ENCODE measurements at places on chromosomes 1 and 21. TPM values are rescaled to one million over a fixed set of nuclear protein-coding genes. Genes with fewer than 3 reads are reported as not detected.

The TNFRSF18 gene
- total RNA-seq = 2.6 TPM

The KRTAP21-1 gene
- total RNA-seq = not detected

- no peak for DNase-seq
Measured at GRCh38 chr1:27940870-27941560, 6.2 kb downstream of the SMPDL3B start.

- peak; percentile 71 for DNase-seq
Measured at GRCh38 chr1:204989266-204990058, 53.5 kb upstream of the CNTN2 start.

The CD101 gene
- 2.6 TPM for total RNA-seq

GRCh38 chr21:42553435-42553834 lies 39.8 kb downstream of the SLC37A1 start:
- no peak for DNase-seq

- DNase-seq = no peak
Measured at GRCh38 chr1:204563307-204563706, 47.1 kb downstream of the MDM4 start.

DNA sequence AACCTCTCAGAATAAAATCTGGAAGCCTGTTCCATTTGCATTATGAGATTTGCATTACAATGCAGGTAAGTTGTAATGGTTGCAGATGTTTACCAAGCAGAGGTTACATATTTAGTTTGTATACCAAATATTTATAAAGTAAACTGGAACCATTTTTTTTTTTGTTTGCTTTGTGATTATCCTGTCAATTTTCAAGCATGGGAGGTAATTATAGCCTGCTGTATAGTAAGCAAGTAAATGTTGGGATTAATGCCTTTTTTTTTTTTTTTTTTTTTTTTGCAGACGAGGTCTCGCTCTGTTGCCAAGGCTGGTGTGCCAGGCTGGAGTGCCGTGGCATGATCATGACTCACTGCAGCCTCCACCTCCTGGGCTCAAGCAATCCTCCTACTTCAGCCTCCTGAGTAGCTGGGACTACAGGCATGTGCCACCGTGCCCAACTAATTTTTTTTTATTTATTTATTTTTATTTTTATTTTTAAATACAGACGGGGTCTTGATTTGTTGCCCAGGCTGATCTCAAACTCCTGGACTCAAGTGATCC lies 21.0 kb downstream of the NFYC start:
- DNase-seq = no peak

GRCh38 chr21:42833439-42833815 lies 45.9 kb downstream of the WDR4 start:
- DNase-seq = no peak

- no peak for DNase-seq
Measured at GRCh38 chr21:38734646-38735365, 70.9 kb upstream of the ETS2 start.

Data from uterus (tissue), 4 donors.